ENCODE measurements at places on chromosomes 6 and 20.

DNA sequence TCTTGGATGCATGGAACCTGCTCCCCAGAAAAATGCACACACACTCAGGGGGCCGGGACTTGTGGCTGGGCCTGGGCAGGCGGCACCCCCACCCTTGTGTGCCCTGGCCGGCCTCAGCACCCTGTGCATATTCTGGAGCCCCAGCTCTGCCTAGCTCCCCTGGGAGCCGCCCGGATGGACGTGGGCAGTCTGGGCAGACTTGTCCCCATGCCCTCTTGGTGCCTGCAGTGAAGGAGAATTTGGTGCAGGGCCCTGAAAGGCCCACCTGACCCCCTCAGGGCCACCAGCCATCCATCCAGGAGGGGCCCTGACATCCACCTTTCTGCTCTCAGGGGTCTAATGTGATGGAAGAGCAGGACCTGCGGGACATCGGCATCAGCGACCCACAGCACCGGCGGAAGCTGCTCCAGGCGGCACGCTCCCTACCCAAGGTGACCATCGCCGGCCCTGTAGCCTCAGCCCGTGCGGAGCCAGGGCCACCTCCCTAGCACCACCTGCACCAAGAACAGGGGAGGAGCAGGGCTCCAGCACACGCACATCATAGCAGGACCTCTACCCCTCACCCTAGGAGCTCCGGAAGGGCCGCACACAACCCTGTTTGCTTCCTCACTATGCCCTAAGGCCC lies 62.8 kb downstream of the TCP11 start:
- no peak for DNase-seq

DNA sequence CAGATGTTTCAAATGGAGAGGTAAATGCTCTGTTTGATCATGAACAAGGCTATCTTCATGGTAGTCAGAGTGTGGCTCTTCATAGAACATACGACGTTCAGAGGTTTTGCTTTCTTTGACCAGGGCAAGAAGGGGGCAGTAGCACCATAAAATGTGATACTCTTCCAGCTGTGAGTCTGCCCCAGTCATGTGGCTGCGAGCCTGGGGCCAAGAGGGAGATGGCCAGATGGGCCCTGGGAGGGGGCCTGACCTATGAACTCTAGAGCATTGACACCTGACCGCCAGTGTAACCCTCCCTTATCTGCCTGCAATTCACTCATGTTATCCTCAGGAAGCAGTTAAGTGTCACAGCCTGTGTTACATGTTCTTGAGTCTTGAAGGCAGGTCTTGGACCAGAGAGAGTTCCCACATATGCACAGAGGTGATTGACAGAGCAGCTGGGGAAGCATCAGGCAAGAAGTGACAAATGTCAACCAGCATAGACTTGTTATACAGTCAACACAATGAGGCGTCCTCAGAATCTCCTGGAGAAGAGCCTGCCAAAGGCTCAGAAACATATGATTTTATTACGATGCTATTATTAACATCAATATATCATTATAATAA lies 55.0 kb downstream of the SCML4 start:
- DNase-seq, result no peak

GRCh38 chr6:134464690-134465411 lies 146.9 kb upstream of the SGK1 start:
- no peak for DNase-seq

- DNase-seq, result no peak
These were observed 66.1 kb downstream of the B4GALT5 start for GRCh38 chr20:49647550-49647949.

DNA sequence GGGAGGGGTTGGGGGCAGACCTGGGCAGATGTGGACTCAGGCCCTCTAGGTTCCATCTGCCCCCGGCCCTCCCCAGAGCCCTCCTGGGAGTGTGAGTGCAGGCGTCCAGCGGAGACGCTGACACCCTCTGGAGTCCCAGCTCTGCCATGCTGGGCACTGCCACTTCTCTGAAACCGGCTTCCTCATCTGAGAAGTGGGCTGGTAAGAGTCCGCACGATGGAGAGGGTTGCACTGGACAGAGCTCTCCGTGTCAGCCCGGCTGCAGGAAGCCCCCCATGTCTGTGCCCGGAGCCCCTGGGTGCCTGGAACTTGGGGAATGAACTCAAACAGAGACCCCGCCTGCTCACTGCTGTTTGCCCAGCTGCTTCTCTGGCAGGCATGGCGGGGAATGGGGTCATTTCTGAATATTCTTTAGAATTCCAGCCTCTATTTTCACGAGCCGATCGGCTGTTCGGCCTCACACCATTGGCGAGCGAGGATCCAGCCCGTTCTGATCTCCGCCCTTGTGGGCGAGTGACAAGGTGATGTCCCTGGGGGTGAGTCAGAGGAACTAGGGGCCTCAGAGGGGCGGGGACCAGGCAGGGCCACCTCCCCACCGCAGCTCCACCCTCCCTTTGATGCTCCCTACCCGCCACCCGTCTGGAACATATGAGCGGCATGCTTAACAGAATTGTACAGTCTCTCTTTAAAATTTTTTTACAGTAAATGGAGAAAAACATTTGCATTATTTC lies 47.8 kb upstream of the GATA5 start:
- no peak for DNase-seq

- no peak for DNase-seq
These were observed 33.7 kb downstream of the CAP2 start for GRCh38 chr6:17427062-17427461.

DNA sequence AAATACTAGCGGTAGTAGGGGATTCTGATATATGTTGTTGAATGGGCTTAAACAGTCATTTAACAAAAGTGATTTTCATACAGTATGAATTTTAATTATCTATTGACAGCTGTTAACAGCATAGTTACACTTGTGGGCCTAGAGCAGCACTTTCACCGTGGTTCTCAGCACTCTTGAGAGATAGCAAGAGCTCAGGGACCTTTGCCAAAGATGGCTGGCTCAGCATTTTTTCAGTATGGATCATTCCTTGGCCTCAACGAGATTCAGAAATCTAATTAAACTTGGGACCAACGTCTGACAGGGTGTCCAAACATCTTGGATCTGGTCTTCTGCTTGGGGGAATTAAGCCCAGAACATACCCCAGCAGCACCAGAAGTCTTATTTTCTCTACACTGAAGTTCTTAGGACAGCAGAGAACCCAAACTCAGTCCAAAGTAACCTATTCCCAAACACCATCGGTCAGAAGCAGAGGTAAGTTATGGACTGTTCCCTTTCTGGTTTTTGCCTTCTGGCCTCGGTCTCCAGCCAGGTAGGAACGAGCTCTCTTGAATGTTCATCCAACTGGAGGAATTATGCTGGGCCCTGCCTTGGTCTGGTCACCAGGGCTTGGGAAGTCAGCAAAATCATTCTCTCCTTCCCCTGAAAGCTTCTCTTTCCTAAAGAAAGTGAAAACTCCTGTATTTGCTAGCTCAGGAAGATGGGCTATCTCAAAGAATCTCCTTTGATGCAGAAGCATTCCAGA lies 25.7 kb downstream of the PRPH2 start:
- DNase-seq, result no peak

DNA sequence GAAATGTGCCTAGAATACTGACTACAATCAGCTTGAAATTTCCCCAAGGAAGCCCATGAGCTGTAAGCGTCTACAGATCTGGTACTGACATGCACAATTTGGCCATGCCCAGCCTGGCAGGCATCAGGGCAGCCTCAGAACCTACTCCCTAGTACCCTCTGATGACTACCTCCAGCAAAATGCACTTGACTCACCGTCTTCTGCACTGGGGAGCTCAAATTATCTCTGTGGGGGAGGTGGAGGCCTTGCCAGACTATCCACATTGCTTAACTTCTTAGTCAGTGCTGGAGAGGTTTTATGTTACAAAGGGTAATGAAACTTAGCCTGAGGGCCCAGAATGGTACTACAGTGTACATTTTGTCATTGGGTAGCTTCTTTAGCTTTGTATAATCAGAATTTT lies 126.0 kb upstream of the ADGRF1 start:
- no peak for DNase-seq

DNA sequence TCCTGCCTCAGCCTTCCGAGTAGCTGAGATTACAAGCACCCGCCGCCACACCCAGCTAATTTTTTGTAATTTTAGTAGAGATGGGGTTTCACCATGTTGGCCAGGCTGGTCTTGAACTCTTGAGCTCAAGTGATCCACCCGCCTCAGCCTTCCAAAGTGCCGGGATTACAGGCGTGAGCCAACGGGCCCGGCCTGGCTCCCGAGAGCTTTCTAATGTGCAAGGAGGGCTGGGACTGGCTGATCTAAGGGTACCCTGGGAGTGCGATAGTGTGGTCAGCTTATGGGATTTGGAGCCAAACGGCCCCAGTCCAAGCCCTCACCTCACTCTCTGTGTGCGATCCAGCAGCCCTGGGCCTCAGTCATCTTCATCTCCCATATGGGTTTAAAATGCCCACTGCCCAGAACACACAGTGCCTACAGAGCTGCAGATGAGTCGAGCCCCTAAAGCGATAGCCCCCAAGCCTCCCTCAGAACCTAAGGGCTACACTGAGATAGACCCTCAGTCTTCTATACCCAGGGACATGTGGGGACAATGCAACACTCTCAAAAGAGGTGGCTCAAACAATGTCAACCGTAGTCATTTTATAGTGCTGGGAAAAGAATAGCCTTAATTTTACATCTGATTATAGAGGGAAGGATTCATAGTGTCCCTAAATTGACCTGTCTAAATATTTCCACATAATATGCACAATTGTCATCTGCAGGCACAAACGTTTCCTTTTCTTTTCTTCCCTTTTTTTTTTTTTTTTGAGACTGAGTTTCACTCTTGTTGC lies 50.1 kb downstream of the SSR1 start:
- DNase-seq, result no peak

DNA sequence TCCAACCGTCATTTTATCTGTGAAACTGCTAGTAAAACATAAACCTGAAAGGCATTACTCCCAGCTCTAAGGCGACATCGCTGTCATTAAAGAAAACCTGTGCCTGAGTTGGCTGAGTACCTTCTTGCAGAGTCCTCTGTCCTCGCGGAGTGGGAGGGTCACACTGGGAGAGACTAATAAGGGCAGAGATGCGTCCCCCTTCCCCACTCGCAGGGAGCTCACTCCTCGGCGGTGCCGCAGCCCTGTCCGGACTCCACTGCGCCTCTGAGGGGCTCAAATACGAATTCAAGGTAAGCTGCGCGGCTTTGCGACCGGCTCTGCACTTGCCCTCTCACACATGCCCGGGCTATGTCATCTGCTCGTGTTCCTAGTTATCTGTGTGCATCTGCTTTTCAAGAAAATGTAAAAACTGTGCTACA lies at the start of gene COL19A1:
Gene COL19A1, plus strand, starts transcription at position 206 of the 419 bp plus-strand sequence. CDS start 13,012 bp downstream, outside the sequence.
- peak; percentile 27 for DNase-seq

DNA sequence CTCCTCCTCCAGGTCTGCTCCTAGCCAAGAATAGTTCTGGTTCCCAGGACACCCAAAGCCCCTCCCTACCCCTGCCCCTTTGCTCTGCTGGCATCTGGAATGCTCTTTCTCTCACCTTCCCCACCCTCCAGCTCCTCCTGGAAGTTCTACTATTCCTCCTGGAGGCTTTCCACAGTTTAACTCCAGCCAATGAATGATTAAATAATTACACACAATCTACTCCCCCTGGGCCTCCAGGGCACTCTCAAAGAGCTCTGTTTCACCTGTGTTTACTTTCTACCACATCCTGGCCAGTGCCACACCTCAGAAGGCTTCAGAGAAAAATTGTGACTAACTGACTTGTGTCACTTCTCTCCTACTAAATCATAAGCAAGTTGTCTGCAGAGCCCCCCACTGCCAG lies 36.2 kb downstream of the GCM1 start:
- DNase-seq, result no peak

DNA sequence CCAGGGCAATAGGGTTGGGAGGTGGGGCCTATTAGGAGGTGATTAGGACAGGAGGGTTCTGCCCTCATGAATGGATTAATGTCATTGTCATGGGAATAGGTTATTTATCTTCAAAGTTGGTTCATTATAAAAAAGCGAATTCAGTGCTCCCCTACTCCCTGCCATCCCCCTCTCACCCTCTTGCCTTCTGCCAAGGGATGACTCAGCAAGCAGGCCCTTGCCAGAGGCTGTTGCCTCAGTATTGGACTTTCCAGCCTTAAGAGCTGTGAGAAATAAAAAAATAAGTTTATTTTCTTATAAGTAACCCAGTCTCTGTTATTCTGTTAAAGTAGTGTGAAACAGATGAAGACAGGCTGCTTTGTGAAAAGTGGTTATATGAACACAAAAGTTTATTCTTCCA lies 381.1 kb upstream of the ZFP64 start:
- DNase-seq, result no peak

- DNase-seq, result no peak
These were observed 130.3 kb downstream of the OPRM1 start for GRCh38 chr6:154169193-154169847.

GRCh38 chr6:157912326-157912725 lies 69.3 kb upstream of the SYNJ2 start:
- DNase-seq, result no peak

- DNase-seq, result no peak
These were observed 6.6 kb downstream of the HTR1B start for GRCh38 chr6:77456531-77457248.

- no peak for DNase-seq
These were observed 963 bp downstream of the FOXF2 start for GRCh38 chr6:1390133-1390945.

DNA sequence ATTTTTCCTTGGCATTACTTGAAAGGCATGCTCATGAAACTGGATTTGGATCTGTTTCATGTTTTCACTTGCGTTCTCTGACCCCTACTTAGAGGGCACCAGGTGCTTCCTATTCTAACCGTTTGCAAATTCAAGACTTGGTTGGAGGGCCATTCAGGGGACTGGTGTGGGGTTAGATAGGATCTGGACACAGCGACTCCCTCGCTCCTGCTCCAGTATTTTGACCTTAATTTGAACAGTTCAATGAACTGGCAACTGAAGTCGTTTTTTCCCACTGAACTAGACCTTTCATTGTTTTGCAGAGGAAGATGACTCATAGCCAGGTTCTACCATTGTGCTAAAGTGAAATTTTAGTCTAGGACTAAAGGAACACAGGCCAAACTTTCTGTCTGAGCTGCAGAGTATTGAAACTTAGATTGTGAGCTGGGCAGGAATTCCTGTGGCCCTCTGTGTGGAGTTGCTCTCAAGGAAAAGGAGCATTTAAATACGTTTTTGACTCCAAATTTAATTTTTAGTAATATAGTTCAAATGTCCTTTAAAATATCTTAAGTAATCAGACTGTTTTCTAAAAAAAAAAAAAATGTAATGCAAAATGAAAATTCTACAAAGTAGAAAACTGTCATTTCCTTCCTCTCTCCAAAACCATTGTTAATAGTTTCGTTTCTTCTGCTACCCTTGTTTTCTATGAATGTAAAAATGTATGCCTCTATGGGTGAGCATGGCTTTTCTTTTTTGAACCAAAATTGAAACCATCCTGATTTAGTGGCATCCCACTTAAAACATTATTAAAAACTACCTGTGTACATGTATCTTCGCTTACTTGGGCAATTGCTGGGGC lies 64.8 kb downstream of the UTRN start:
- peak; percentile 18 for DNase-seq

Measured in effector memory CD8-positive, alpha-beta T cell (primary cell).